ENCODE measurements at places on chromosomes 3 and 15.

DNA sequence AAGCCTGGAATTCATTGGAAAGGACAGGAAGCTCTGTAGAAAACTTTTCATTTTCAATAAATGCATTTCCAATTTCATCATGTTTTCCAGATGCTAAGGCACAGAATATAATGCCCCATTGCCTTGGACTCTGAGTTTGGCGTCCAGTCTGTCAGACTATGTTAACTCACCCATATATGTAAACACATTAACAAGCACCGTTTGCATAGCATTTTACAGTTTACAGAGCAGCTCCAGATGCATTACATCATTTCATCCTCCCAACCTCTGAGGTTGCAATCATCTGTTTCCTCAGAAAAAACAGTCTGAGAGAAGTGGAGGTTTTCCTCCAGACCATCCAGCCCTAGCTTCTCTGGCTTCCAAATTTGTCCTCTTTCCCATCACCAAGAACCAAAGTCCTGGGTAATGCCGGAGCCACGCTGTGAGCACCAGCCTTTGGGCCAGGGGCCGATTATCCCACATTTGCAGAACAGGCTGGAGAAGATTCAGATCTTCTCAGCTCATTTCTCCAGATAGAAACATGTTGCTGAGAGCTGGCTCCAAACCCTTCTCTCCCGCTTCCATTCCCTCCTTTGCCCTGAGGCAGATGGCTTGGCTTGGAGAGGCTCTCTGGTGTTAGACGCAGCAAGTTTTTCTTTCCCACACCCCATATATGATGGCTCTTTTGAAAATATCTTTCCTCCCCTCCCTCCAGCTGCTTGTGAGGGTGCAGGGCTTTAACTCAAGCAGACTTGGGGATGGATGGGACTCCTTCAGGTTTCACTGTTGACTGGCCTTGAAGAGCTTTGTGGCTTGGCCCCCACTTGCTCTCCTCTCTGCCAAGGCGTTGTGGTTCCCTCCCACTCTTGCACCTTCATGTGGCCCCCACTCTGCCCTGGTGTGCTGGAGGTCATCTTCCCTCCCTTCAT is 26.0 kb downstream of the CYP19A1 start:
- no peak for DNase-seq

- no peak for DNase-seq
Measured at GRCh38 chr3:64163755-64164148, 61.5 kb downstream of the PRICKLE2 start.

DNA sequence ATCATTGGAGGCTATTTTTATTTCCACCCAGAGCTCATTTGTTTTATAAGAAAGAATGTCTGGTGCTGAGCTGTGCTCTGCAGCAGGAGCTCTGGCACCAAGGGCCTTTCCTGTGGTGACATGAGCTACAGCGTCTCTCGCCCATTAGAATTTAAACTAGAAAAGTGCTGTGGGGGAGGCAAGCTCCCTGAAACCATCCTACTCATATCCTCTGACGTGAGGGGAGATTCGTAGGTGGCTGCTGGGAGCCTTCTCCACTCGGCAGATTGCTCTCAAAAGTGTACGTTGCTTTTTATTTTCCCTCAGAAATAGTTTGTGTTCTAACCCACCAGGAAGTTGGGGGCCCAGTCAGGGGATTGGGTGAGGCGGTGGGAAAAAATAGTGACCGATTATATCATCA is 76.3 kb upstream of the ARHGEF3 start:
- DNase-seq: peak; percentile 34

DNA sequence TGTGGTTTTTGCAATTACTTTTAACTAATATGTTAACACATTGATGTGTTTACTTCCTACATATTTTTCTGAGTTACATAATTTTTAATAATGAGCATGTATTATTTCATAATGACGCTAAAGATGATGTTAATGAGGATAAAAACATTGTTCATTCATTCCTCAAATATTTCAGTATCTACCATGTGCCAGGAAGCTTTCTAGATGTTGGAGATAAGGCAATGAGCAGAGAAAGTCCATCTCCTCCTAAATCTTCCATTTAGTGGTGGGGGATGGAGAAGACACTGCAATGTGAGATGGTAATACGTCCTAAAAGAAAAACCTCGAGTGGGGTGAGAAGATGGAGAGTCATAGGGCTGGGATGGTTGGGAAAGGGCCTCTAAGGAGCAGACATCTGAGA is 132.7 kb downstream of the MYLK start:
- no peak for DNase-seq

GRCh38 chr3:122052968-122053367 is 2.2 kb upstream of the CD86 start:
- DNase-seq: no peak

GRCh38 chr3:192409838-192410683 is 317.3 kb downstream of the FGF12 start:
- DNase-seq: no peak

DNA sequence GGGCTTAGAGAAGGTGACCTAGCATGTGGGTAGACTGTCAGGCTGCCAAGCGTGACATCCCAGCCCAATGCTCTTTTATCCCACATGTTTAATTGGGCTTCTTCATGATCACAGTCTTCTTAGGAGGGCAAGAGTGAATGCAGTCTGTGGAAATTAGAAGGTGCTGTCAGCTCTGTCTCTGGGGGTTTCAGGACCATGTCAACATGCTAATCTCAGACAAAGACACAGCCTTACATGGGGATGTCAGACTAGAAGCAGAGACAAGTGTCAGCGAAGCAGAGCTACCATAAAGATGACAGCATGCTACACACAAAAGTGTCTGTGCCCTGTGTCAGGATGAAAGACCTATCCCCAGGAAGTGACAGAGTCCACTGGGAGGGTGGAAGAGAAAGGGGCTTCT is 120.1 kb upstream of the SLC25A36 start:
- DNase-seq: no peak

- DNase-seq: no peak
Measured at GRCh38 chr3:86645756-86646155, 345.2 kb downstream of the VGLL3 start.

GRCh38 chr15:57218826-57219576 is 157.3 kb upstream of the CGNL1 start:
- no peak for DNase-seq

GRCh38 chr3:190014940-190015339 is 105.8 kb downstream of the P3H2 start:
- no peak for DNase-seq

- DNase-seq: no peak
Measured at GRCh38 chr3:124201786-124202185, 209.9 kb upstream of the ROPN1 start.

GRCh38 chr15:93985176-93985575 is 246.2 kb upstream of the MCTP2 start:
- DNase-seq: no peak

GRCh38 chr3:120743556-120744195 is 1.1 kb downstream of the GTF2E1 start:
- no peak for DNase-seq

DNA sequence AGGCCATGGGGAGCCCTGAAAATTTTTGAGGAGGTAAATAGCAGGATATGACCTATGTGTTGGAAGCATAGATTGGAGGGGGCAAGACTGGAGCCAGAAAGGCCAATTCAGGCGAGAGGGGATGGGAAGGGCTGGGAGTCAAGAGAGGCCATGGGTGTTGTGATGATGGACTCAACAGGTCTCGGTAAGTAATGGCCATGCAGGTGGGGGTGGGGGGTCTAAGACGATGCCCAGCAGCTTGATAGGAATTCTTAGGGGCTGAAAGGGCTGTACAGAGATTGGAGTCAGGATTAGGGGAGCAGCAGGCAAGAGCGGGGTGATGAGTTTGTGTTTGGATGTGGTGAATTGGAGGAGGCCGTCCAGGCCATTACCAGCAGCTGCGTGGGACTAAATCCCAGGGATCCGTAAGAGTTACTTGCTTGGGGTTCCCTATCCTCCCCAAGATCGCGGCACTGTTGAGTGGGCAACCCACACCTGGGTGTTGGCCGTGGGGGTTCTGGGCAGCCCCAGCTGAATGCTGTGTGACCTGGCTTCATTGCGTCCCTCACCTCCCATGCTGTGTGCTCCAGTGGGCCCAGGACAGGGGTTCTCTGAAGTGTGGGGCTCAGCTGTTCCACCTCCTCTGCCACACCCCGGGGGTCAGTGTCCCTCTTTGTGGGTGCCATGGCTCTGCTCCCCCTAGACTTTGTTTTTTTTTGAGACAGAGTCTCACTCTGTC is 41.8 kb upstream of the CHRNB4 start:
- no peak for DNase-seq

All from stimulated activated CD4-positive, alpha-beta T cell treated with anti-CD3 and anti-CD28 coated beads, TNF-alpha, amount 100 ng/mL, for 48 hours (primary cell).